ENCODE measurements at places on chromosomes 12 and 14. TPM values are rescaled to one million over a fixed set of nuclear protein-coding genes. Genes with fewer than 3 reads are reported as not detected.
A peak's percentile ranks its signal among the peaks of the same experiment; 100 is the strongest.

DNA sequence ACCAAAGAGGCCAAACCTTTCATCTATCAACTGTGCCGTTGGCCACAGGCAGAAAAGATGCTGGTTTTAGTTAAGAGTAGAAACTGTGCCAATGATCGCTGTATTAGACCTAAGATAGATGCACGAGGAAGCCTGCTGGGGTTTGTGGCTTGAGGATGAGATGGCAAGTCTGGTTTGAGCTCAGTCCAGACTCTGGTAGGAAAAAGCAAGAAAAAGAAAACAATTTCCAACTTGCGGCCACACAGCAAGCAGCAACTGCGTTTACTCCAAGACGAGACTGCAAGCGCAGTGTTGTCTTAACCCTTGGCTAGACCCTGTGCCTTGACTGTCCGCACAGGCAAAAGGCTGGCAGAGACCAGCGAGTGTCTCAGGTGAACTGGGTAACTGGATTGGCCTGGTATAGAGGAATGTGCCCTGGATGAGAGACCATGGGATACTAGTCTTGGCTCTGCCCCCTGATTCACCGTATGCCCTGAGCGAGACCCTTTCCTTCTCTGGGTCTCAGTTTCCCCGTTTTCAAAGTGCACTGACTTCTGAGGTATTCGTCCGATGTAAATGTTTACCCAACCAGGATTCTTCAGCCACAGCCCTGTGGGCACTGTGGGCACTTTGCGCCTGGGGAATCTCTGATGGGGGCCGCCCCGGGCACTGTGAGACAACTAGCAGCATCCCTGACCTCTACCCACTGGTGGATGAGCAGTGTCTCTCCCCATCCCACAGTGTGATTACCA, 113.4 kb downstream of the DICER1 start:
- no peak for DNase-seq

- no peak for DNase-seq
Measured at GRCh38 chr12:57129321-57129842, 1.1 kb downstream of the LRP1 start.

DNA sequence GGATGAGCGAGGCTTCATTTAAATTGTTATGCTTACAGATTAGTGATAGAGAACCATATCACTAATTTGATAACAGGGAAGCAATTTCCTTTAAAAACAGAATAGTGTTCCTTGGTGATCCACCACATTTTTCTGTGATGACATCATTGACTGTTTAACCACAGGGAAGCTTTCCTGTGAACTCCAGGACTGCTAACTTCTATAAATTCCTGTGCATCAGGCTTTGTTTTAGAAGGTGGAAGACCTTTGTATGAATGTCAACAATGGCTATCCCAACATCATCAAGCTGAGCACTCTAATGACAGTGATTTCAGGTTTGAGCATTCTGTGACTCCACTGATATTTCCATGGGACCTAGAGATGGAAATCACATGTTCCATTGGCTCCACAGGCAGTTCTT, 177.1 kb downstream of the RMST start:
- DNase-seq, result no peak

GRCh38 chr12:77339610-77340009, 274.2 kb upstream of the E2F7 start:
- no peak for DNase-seq

Gene CACNA2D4
- 1.9 TPM for total RNA-seq

DNA sequence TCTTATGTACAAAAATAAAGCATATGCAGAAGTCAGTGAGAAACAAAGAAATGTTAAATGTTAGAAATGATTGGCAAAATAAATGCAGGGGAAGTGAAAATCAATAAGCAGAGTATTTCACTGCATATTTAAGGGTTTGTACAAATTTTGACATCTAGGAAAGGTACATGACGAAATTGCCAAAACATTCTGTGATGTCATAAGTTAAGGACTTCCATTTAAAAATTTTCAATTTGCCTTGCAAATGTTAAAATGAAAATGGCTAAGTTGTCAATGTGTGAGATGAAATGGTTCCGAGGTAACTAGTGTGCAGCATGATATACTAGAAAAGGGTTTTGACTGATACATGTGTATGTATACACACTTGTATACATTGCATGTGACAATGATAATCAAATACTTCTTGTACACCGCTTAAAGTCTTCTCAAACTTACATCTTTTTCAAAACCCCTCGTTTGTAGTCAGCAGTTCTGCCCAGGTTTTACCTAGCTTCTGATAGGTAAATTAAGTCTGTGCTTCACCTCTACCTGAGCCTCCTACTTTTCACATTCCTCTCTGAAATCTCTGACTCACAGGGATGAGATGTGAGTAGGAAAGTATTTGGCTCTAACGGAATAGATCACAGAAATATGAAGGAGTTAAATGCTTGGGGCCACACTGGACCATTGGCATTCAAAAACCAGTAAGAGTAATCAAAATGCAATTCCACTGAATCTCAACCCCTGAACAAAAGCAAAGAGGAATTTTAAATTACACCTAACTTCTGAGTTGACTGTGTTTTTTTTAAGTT, 442.4 kb upstream of the FOXG1 start:
- DNase-seq, result no peak

Gene CIDEB
- total RNA-seq, result 7.9 TPM

GRCh38 chr14:92411941-92412340, 89.0 kb downstream of the SLC24A4 start:
- no peak for DNase-seq

DNA sequence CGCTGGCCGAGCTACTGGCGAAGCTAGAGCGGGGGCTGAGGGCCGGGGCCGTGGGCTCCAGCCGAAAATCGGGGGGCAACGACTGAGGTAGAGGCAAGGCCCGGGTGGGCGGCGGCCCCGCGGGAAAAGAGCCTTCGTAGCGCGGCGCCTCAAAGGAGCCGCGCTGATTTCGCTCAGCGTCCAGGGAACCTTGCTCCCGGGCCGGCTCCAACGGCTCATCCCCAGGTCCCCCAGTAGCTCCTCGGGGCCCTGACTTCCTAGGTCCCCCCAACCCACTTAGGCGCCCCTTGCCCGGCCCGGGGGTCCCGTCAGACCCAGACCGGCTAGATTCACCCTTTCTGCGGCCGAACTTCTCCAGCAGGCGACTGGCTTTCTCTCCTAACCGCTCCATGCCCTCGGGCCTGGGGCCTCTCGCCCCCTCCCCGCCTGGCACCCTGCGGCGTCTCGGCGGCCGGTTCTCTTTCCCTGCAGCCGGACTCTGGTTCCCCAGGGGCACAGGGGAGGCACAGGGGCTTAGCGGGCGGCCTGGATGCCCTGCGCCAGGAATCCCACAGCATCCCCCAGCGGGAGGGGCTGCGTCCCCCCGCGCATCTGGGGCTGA, 375 bp downstream of the AJUBA start:
- no peak for DNase-seq

DNA sequence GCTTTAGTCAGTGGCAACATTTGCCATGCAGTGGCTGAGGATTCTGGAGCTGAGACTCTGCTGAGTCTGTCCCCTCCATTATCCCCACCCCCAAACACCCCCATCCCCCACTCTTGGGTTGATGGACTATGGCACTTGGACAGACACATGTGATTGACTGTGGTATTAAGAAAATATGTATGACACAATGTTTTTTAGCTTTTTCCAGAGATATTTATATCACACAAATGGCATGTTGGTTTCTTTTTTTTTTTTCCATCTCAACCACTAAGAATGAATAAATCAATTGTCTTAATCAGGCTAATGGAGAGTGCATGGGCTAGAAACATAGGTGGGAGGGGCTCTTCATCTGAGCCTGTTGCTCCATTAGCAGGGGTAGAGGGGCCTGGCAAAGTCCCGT, 30.7 kb upstream of the MAP1LC3B2 start:
- DNase-seq, result peak; percentile 61

GRCh38 chr12:43957732-43958372, 122.0 kb downstream of the TMEM117 start:
- peak; percentile 13 for DNase-seq

Gene PTGER2
- total RNA-seq, result 2.2 TPM

Gene RDH16
- total RNA-seq, result 0.69 TPM

Gene RBMS2
- 31.5 TPM for total RNA-seq

DNA sequence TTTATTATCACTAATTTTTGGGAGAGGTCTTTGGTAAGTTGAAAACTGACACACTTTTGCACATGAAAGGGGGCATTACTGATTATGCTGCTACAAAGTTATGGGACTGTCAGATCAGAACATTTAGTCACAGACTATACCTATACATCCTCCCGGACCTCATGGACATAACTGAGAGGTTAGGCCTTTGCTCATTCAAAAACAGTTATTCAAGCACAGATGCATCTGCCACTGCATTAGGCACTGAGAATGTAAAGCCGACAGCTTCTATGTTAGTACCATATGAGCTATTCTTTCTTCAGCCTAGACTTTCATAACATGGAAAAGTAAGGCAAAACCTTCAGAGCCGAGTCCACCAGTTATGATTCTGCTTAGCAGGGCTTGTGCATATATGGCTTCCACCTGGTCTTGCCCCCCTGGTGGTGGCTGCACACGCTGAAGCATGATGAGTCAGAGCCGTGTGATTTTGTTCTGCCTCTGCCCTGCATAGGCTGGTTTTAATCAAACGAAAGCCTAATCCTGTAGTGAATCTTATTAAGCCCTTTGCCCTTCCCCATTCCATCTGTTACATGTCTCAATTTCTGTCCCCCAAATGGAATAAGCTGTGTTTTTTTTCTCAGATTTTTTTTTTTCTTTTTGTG, 21.8 kb upstream of the RNU6-8 start:
- DNase-seq, result no peak

GRCh38 chr14:79605849-79606248, 605.5 kb downstream of the DIO2 start:
- peak; percentile 11 for DNase-seq

DNA sequence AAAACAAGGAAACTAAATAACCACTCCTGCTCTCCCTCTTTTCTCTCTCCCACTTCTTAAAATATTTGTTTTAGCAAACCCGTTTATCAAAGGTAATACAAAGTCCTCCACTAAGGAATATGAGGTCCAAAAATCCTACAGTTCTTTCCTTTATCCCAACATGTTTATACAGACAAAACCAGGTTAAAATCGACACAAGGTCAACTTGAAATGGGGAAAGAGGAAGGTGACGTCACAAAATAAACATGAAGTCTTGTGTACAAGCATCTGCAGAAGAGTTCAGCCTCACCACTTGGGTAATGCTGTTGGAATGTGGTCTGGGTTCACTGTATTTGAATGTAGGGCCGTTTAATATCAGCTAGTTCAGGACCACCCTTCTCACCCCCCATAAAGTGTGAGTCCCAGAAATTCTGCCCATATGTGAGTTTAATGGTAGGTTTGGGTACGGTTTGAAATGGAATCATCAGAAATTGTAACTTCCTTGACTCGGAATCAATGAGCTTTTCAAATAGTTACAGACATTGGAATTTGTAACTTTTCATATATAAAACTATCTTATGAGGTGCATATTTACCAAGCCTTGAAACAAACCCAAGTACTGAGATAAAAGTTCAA, 120.0 kb upstream of the SLC38A2 start:
- no peak for DNase-seq

DNA sequence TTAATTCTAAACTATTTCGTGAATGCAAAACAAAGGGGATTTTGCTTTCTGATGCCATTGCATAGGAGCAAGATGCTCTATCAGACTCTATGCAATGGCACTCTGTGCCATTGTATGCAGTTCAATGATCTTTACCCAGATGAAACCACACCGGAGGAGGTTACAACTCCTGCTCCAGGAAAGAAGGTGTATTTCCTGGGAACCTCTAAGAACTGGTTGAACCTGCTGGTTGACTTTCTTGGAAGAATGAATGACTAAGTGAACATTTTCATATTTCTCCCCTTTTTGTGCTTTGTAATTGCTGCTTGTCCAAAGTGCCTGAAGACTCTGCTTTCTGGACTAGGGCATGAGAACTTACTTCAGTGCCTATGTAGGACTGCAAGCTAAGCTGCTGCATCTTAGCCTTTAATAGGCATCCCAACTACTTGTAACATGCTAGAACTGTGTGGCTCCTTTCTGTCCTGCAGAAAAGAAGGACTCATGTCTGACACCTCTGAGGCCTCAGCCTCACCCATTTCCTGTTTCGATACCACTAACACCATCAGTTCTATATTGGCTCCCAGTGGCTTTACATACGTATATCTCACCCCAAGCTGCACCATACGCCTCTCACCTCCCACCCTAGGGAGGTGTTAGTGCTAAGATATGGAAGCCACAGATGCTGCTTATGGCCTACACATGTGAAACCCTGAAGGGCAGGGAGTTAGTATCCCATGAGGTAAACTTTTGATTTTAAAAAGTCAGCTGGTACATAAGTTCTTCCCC, 193.5 kb upstream of the CNOT2 start:
- DNase-seq, result no peak

All from skin of body (tissue), 3 donors.